Ovary (tissue), 10 donors: ENCODE measurements at places on chromosomes 11 and 22. TPM values are rescaled to one million over a fixed set of nuclear protein-coding genes. Genes with fewer than 3 reads are reported as not detected.

Gene PGA4
- not detected for total RNA-seq

Gene CNIH2
- 2.5 TPM for total RNA-seq

Gene OR2D3
- total RNA-seq: not detected

Gene GRM5
- not detected for total RNA-seq

Gene PKDREJ
- total RNA-seq: under 0.01 TPM

Gene C11orf16
- 1.4 TPM for total RNA-seq
